ENCODE measurements at places on chromosomes 6 and 20.

GRCh38 chr20:59217794-59218280, 54.2 kb downstream of the ZNF831 start:
- DNase-seq: no peak

- DNase-seq: no peak
Measured at GRCh38 chr20:58605292-58606065, 45.6 kb upstream of the STX16 start.

DNA sequence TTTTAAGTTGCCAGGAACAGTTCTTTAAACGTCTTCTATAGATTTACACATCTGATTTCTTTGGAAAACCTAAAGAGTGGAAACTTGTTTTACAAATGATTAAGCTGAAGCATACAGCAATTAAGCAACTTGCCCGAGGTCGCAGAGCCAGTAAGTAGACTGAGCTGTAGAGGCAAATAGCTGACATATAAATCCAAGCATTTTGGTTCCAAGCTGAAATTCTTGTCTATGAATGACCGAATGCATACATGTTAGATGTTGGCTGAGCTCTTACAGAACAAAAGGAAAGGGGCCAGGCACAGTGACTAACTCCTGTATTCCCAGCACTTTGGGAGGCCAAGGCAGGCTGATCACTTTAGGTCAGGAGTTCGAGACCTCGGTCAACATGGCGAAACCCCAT, 101.8 kb upstream of the SGK1 start:
- DNase-seq: no peak

DNA sequence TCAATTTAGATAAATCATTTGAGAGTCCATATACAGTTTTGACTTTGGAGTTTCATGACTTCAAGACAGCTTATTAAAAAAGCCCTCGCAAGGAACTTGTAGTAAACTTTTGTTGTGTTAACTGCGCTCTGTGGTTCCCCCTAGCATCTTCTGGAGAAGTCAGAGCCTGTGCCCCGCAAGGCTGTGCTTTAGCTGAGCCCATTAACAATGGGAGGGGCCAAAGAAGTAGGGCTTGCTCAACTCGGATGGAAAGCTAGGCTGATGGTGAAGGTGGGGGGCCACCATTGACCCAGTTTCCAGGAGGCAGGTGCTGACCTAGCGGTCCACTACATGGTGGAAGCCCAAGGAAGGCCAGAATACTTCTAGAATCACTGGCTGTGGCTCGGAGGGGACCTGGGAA, 29.3 kb upstream of the OVOL2 start:
- DNase-seq: no peak

- no peak for DNase-seq
Measured at GRCh38 chr6:42264852-42265390, 47.3 kb upstream of the MRPS10 start.

GRCh38 chr6:159483259-159483658, 209.8 kb downstream of the SOD2 start:
- DNase-seq: no peak

GRCh38 chr20:8721098-8721497, 347.8 kb upstream of the PLCB4 start:
- no peak for DNase-seq

Measured in H54 (cell line).